Stimulated activated CD8-positive, alpha-beta memory T cell treated with anti-CD3 and anti-CD28 coated beads, Interleukin-4, amount 100 ng/mL, for 4 hours (primary cell): ENCODE measurements at places on chromosomes 11 and 22.
A peak's percentile ranks its signal among the peaks of the same experiment; 100 is the strongest.

DNA sequence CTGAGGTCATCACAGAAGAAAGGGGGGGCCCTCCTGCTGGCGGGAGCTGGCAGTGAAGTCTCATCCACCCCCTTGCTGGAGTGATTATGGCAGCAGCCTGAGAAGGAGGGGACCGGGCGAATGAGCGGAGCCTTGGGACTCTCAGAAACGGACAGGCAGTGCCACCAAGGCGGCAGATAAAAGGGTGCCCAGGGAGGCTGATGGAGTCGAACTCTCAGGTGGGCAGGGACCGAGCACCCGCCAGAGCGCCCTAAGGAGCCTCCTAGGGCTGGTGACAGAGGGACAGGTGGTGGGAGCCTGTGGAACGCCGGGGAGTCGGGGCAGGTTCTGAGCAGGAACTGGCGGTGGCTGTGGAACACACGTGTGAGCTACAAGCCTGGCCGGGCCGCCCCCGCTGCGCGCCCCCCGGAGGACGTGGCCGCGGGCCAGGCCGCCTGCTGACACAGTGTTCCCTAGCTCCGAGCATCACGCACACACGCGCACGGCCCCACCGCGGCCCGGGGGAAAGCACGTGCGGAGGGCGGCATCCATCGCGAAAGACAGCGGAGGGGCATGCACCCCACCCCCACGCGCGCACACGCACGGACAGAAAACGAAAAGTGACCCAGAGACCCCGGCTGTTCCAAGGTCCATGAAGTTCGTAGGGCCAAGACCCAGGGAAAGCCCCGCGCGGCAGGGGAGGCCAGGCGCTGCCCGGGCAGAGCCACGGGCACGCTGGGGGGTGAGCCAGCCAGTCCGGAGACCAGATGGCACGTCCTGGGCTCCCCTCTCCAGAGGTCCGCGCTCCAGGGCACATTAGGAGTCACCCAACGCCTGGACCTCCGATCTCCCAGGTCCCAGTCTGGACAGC is 1.0 kb downstream of the VWCE start:
- DNase-seq, result peak; percentile 44

- no peak for DNase-seq
Measured at GRCh38 chr22:19713650-19714311, 522 bp upstream of the SEPTIN5 start.

GRCh38 chr22:17878941-17879340 is 104.7 kb upstream of the BID start:
- DNase-seq, result no peak

- no peak for DNase-seq
Measured at GRCh38 chr11:81004576-81004975, 1563.7 kb upstream of the TENM4 start.

DNA sequence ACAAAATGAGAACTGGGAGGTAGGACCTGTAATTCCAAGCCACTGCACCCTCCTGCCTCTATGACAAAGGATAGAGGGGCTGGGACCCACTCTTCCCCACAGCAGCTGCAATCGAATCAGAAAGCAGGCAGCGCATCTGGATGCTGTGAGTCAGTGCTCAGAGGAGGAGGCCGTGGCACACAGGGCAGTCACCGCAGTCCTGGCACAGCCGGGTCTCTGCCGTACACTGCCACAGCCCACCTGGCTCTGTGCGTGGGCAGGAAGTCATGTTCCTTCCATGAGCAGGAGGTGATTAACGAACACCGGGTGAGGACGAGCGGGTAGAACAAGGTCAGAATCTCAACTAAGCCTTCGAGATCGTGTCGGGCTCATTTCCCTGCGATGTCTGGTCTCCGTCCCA is 30.2 kb upstream of the PPFIA1 start:
- no peak for DNase-seq

- DNase-seq, result no peak
Measured at GRCh38 chr11:111153194-111153593, 92.3 kb upstream of the POU2AF2 start.

GRCh38 chr11:125083312-125084056 is 20.4 kb downstream of the SLC37A2 start:
- DNase-seq, result no peak

- no peak for DNase-seq
Measured at GRCh38 chr22:37731804-37732471, 35.1 kb downstream of the TRIOBP start.

DNA sequence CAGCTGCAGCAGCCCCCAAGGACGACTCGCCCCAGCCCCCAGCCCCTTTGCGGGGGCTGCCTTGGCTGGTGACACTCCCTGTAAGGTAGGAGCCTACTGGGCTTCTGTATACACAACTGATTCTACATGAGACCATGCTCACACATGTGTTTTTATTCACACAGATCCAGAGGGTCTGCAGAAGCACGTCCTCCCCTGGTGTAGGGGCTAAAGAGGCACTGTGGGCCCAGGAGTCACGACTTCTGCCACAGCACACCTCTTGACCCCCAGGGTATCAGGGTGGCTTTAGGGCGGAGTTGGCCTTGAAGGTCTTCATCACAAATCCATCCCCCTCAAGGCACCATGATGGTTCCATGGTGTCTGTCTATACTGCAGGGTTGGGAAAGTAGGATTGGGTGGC is 931.2 kb downstream of the TBC1D22A start:
- DNase-seq, result no peak

- no peak for DNase-seq
Measured at GRCh38 chr11:126186708-126187529, 24.5 kb downstream of the RPUSD4 start.

- no peak for DNase-seq
Measured at GRCh38 chr11:1916132-1916985, 3.1 kb upstream of the TNNT3 start.

DNA sequence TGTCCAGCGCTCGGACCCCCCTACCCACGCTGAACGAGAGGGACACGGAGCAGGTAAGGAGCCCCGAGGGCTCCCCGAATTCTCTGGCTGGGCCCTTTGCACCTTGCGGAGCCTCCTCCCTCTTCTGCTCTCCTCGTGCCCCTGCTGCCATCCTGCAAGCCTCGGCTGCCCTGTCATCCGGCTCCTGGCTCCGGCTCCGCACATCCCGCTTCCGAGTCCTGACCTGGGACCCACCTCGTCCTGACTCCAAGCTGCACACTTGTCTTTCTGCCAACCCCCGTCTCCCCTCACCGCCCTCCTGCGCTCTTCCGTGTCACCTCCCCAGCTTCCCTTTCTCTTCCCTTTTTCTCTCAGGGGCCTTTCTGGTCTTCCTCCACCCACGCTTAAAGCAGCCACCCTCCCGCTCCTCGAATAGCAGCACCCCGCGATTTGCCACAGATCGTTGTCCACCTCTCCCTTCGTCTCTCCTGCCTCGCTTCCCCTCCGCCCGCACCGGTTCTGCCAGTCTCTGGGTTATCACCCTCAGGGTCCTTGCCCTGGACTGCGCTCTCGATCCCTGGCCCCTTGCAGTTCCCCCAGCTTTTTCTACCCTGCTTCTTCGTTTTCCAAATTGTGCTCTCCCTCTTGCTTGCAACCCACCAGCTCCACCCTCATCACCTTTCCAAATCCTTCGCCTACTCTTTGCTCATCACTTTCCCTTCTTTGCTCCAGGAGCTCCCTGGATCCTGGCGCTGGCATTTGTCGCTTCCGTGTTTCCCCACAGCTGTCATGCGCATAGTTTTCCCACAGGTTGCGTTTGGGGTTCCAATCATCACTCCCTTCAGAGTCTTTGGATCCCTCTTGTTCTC is 822 bp downstream of the MARK2 start:
- no peak for DNase-seq

- DNase-seq, result no peak
Measured at GRCh38 chr11:73189723-73190556, 28.1 kb upstream of the P2RY2 start.

- DNase-seq, result no peak
Measured at GRCh38 chr11:57792870-57793269, 31.3 kb downstream of the CTNND1 start.

- DNase-seq, result no peak
Measured at GRCh38 chr11:114082415-114082748, 22.9 kb downstream of the ZBTB16 start.

- DNase-seq, result no peak
Measured at GRCh38 chr11:72203163-72203562, 11.2 kb downstream of the FOLR1 start.

DNA sequence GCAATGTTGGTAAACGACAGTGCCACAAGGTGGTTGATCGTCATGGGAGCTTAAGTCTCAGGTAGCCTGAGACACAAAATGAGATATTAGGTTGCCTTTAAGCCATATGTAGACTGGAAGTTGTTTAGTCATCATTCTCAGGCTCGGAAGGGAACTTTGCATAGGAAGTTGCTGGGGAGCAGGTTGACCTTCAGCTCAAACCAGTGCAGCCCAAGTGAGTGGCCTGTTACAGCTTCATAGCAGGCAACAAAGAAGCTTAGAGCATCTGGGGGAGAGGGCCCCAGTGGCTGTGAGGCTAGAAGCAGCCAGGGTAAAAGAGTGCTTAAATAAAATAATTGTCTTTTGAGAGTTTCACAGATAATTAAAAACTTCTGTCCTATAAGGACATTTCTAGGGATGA is 404.0 kb downstream of the GUCY1A2 start:
- DNase-seq, result no peak

DNA sequence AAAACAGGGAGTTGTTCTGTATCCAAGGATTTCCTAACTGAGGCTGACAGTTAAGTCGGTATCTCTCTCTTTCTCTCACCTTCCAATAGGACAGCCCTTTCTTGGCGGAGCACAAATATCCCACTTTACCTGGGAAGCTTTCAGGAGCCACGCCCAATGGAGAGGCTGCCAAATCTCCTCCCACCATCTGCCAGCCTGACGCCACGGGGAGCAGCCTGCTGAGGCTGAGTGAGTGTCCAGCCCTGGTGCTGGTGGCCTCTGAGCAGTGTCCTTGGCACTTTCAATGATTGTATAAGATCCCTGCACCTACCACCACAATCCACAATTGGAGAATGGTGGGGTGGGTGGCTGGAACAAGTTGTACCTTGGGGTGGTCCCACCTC is 33.7 kb downstream of the CYB5R2 start:
- DNase-seq, result no peak

DNA sequence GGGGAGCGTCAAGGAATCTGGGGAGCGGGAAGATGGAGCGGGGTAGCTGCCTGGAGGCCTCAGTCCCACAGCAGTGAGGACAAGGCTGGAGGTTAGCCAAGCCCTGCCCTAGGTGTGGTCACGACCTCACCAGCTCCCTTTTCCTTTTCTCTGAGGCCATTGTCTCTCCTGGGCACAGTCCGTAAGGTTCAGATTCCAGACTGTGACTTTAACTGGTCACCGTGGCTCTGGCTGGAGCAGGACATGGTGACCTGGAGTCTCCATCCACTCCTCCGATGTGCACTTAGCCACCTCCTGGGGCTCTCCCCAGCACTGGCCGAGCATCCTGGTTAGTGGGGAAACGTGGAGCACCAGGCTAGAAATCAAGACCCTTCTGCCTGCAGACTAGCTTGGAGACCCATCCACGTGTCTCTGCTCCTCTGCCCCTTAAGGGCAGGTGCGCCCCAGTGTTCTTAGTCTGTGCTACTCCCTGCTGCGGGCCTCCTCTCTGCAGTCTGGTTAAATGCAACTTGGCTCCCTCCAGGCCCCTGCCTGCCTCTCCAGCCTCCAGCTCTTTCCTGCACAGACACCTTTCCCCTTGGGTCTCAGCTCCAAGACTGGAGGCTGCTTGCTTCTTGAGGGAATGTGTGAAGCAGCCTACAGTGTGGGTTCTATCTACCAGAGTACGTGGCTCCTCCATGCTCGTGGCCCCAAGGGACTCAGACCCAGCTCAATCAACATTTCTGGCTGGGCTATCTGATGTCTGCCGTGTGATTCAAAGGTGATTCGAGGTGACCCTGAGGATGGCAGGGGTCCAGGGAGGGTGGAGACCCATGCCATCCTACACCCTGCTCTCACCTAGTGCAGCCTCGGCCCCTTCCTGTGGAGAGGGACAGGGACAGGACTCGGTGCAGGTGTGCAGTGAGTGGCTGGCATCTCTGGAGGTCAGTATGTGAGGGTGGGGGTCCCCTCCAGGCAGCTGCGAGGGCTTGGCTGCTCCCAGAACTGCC is 5.2 kb downstream of the SLC25A1 start:
- DNase-seq, result no peak

DNA sequence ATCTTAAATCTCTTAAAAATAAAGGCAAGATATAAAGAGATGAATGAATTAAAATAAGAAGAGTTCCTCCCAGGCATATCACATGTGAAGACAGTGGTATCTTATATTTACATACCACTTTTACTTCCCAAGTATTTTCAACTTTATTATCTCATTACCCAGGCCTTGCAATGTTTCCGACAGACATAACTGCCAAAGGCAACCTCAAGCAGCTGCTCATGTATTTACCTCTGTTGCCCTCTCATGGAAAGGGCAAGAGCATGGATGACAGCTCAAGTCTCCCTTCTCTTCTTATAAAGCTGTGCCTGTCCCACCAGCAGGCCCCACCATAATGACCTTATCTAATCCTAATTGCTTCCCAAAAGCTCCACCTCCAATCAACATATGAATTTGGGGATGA is 894.2 kb downstream of the NTM start:
- DNase-seq, result no peak

- DNase-seq, result no peak
Measured at GRCh38 chr11:102929166-102929565, 26.4 kb downstream of the MMP13 start.

GRCh38 chr11:11703885-11704284 is 82.1 kb upstream of the GALNT18 start:
- DNase-seq, result no peak

DNA sequence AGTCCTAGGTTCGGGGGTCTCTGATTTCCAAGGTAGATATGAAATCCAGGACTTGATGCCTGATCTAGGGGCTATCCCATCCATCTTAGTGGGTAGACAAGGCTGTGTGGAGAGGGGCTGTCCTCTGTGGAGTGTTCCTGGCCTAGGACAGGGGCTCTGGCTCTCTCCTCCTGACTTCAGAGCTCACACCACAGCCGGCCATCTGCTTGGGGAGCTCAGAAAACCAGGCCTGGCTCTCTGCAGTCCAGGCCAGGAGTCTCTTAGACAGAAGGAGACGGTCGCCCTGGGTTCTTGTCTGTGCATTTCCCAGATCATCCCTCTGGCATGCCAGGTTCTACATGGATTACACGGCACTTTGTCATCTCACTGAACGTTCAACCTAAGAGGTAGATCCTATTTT is 17.9 kb downstream of the TUB start:
- no peak for DNase-seq

DNA sequence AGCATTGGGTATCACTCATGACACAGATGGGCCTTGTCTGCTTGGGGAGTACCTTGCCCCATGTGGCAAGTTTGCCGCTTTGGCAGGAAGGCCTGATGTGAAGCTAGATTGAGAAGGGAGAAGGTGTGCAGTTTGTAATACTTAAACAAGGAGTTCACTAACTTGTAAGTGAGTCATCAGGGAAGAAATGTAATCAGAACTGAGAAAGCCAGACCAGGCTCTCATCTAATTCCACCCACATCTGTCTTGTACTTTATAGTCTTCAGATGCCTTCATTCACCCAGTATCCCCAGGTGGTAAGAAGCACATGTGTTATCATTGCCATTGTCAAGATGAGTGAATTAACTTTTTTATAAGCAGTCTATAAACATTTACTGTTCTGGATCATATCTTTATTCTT is 116.0 kb upstream of the DDI1 start:
- DNase-seq, result no peak

DNA sequence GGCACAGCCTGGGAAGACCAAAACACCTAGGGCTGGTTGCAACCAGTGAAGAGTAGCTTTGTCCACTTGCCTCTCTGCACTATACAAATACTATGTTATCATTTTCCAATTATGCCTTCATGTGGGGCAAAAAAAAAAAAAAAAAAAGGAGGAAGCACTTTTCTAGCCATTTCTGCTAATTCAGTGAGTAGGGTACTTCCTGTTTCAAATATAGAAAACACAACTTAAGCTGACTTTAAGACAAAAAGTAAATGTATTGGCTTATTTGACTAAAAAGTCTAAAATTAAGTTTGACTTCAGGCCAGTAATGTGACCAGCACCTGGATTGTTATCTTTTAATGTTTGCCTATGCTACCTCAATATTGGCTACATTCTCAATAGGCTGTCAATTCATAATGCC is 15.3 kb downstream of the CCDC73 start:
- DNase-seq, result no peak
